Esophagus muscularis mucosa (tissue), 4 donors: ENCODE measurements at places on chromosomes 12 and 14.

DNA sequence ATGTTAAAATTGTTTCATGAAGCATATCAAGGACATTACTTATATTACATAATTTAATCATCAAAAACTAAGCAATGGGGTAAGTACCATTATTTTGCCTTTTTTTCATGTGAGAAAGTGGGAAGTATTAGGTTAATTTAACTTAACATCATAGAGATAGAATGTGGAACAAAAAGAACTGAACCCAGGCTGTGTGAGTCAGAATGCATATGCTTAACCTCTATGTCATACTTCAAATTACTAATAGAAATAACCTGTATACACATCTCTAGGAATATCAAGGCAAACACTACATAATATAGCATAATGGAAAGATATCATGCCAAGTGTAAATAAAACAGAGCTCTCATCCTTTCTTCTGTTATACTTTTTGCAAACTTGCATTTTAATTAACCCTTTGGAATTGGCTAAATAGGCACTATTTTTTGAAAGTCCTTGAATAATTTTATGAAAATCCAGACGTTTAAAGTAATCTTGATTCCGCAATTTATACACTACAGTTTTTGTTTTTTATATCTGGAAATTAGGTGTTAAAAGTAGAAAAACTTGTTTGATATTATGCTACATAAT is 777.7 kb downstream of the SLC6A15 start:
- no peak for DNase-seq

DNA sequence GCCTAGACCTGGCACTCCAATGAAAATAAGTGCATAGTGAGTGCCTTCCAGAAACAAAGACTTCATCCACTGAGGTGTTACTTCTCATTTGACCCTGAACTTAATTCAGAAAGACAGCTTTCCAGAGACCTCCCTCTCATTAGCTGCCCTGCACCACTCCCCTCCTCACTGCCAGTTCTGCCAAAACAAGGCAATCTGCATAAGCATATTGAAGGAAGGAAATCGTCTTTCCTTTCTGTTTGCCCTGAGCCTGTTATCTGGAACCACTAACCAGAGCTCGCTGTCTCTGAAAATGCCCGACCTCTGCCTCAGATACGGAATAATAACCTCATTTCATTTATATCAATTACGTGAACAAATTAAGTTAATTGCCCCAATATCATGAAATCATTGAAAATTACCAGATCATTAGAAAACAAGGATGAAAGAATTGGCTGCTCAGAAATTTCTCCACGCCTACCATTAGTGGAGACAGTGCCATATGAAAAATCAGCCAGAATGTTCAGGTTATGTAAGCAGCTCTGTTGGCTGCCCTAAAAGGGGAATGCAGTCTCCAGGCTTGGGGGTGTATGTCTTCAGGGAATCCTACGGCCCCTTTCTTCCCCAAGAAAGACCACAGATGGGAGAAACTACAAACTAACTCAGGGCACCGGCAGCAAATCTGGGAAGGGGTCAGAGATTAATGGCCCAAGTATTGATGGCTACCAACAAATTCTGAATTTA is 149.9 kb upstream of the FKBP4 start:
- no peak for DNase-seq

DNA sequence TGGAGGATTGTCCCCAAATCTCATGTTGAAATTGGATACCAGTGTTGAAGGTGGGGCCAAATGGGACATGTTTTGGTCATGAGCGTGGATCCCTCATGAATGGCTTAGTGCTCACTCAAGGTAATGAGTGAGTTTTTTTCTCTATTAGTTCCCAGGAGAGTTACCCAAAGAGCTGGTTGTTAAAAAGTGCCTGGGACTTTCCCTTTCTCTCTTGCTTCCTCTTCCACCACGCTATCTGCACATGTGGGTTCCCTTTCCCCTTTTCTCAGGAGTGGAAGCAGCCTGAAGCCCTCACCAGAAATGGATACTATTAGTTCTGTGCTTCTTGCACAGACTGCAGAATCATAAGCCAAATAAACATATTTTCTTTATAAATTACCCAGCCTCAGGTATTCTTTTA is 465.4 kb downstream of the FSCB start:
- DNase-seq: no peak

GRCh38 chr12:2212971-2213869 is 160.4 kb downstream of the CACNA1C start:
- no peak for DNase-seq

DNA sequence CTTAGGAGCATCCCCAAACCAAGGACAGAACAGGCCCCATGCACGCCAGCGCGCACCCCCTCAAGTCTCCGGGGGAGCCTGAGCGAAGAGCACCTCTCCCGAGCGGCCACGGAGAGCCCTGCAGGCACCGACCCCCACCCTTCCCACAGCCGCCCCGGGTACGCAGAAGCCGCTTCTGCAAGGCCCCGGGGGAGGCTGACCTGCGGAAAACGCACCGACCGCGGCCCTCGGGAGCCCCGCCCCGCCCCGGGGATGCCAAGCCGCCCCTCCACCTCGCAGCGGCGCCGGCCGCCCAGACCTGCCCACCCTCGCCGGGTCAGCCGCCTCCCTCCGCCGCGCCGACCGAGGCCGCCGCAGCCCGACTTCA is 385 bp downstream of the CAPRIN2 start:
- no peak for DNase-seq

GRCh38 chr14:20848316-20848954 is 42.8 kb upstream of the RNASE3 start:
- DNase-seq: no peak

DNA sequence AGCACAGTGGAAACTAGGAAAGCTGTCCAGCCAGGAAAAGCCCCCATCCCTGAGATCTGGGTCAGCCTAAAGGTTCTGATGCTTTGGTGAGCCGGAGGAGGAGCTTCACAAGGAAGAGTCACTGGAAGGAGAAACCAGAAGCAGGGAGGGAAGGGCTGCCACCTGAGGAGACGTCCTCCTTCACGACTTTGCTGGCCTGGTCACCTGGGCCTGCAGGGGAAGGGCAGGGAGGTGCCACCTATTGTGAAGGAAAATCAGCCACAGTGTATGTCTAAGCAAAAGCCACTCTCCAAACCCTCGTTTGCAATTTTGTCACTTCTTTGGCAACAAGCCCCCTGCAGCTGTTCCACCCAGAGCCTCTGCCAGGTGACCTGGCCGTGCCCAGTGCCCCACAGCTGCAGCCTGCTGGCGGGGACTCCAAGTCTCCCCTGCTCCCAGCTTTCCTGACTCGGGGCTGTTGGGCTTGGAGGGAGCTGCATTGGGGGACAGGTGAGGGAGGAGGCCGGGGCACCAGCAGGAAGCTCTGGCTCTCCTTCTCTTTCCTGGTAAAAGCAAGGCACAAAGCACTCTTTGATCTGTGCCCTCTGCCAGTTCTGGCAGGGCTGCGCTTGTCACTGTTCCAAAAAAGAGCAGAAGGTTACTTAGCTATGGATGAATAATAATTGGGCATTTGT is 120.9 kb upstream of the BCL2L14 start:
- peak; percentile 60 for DNase-seq

DNA sequence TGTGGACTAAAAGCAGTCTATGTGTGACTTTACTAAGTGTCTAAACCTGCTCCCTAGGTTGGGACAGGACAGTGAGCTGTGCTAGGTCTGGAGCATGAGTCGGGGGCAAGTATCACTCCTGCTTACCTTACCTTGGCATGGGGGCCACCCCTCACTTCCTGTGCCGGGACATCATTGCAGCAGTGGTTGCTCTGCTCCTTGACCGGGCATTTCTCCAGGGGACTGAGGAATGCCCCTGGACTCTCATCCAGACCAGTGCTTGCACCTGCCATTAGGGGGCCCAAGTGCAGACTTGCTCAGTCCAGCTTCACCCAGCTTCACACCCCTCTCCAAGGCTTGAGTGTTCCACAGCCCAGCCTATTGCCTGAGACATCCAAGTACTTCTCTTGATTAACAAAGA is 84.7 kb upstream of the NELL2 start:
- no peak for DNase-seq

- no peak for DNase-seq
These were observed 3.1 kb downstream of the LRFN5 start for GRCh38 chr14:41609704-41610183.

DNA sequence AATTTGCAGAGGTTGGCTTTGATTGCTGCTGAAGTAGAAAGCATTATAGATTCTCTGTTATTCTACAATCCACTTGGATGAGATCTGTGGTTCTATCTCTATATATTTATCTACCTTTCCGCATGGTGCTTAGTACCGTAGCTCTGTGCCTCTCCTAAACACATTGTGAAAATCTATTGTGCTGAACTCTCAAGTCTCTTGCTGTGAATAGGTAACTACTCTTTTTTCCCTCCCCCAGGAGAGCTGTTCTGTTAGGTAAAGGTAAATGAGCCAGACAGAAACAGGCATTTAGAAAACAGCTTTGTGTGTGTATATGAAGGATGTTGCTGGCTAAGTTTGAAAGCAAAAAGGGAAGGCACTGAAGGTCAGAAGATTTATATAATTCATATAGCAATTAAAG is 112.6 kb downstream of the BRMS1L start:
- no peak for DNase-seq

GRCh38 chr14:35578639-35579038 is 44.7 kb downstream of the INSM2 start:
- DNase-seq: no peak

GRCh38 chr14:76753541-76754198 is 7.6 kb upstream of the VASH1 start:
- no peak for DNase-seq

GRCh38 chr12:84658877-84659276 is 253.7 kb downstream of the SLC6A15 start:
- DNase-seq: no peak

DNA sequence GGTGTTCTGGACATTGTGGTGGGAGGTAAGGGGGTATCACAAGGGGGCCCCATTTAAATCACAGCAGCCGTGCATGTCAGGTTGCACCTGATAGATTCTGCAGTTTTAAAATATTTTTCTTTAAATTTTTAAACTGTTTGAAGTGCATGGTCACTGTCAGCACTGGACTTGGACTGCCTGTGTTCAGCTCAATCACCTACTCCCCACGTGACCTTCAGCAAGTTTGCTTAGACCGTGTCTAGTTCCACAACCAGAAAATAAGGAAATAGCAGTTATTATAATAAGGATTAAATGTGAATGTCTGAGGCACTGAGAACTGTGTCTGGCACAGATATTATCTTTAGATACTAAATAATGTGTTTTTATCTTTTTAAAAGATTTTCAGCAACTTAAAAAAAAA is 64.7 kb downstream of the ESR2 start:
- no peak for DNase-seq

GRCh38 chr14:65228956-65229747 is 126.8 kb upstream of the MAX start:
- no peak for DNase-seq
